ENCODE measurements at places on chromosomes 2 and 18.

DNA sequence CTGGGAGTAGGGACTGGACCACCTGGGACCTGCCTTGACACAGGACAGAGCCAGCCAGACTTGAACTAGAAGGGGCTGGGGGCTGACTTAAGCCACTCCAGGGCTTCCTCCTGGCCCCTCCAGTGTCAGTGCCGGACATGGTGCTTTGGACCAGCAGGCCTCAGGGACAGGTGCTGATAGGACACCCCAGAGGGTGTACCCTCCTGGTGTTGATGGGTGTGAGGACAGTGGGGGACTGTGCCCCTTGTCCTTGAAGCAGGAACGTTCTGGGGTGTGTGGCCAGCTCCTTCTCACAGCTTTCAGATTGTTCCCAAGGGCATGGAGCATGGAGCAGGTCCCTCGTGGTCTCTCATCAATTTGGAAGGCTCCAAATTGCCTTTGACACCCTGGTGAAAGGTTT is 6.8 kb downstream of the MAL start:
- DNase-seq = no peak

DNA sequence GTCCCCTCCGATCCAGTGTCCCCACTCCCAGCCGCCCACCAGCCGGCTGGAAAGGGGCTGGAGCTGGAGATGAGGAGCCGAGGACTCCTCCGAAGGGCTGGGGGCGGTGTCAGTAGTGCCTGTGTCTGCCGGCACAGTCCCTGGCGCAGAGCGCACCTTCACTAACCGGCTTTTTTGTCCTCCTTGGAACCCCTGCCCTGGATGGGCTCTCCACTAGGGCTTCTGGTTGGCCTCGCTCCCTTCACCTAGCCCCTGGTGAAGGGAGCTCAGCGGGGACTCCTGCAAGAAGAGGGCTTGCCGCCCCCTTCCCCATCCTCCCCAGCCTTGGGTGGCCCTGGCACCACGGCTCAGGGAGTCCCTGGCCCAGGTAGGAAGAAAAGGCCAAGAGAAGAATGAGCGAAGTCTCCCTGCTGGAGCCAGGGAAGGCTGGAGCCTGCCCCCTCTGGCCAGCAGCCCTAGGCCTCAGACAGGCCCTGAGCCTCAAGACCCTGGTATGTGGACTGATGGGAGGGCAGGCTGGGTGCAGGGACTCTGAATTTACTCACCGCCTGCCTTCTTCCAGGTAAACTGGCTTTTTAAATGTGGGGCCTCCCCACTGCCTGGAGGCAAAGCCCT is 570 bp upstream of the ECEL1 start:
- no peak for DNase-seq

GRCh38 chr2:320561-320960 is 32.7 kb upstream of the ALKAL2 start:
- no peak for DNase-seq

GRCh38 chr2:225041851-225042799 is at the start of gene DOCK10:
DOCK10 (minus strand) TSS chr2:225042468; CDS start chr2:225042374, 94 bp downstream.
- DNase-seq = peak; percentile 55

- DNase-seq = no peak
These were observed 1.9 kb downstream of the GLI2 start for GRCh38 chr2:120737340-120738101.

- no peak for DNase-seq
These were observed 5.3 kb downstream of the NEU4 start for GRCh38 chr2:241814393-241814642.

DNA sequence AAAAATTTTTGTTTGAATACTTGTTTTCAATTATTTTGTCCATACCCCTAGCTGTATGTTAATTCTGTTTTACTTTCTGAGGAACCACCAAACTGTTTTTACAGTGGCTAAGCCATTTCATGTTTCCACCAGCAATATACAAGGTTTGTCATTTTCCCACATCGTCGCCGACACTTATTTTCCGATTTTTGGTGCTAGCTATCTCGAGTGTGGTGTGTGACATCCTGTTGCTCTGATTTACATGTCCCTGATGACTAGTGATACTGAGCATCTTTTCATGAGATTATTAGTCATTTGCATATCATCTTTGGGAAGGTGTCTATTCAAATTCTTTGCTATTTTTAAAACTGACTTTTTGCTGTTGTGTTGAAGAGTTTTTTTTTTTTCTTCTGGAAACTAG is 7.2 kb upstream of the GPC1 start:
- no peak for DNase-seq

DNA sequence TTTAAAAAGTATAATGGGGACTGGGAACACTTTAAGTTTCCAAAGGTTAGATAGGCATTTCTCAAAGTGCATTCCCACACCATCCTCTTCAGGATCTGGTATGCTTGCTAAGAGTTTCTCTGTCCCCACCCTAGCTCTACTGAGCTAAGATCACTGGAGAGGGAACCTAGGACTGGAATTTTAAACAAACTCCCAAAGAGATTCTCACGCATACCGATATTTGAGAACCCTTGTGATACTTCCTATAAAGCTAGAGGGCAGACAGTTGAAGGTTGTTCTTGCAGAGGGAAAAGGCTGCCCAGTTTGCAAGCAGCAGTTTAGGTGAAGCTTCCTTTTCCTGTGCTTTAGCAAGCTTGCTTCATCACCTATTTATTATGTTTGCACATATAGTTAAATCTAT is 3.6 kb downstream of the CNRIP1 start:
- DNase-seq = no peak

DNA sequence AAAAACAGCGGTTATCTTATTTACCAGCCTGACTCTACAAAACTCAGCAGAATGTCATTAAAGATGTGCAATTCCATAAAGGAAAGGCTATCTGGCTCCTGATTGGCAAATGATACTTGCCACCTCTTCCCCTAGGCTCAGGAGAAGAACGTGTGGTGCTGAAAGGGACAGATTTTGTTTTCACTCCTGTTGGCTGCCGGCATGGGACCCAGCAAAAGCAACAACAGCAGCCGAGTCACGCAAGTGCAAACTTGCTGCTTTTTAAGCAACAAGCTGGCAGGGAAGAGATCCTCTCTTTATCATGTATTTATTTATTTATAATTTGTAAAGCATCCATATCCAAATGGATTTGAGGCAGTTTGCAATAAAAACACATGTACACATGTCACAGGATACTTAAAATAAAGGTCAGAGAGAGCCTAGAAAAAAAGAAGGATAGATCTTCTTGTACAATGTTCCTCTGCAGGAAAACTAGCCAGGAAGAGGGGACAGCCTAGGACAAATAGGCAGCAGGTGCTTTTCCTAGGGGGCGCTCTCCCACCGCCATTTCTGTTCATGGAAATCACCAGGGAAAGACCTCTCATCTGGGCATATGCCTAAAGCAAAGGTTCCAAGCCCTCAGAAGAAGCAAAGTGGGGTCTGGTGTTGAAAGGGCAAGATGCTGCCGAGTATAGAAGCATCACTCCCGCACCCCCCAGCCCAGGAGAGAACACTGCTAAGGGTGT is 799.3 kb downstream of the BCL11A start:
- DNase-seq = no peak

DNA sequence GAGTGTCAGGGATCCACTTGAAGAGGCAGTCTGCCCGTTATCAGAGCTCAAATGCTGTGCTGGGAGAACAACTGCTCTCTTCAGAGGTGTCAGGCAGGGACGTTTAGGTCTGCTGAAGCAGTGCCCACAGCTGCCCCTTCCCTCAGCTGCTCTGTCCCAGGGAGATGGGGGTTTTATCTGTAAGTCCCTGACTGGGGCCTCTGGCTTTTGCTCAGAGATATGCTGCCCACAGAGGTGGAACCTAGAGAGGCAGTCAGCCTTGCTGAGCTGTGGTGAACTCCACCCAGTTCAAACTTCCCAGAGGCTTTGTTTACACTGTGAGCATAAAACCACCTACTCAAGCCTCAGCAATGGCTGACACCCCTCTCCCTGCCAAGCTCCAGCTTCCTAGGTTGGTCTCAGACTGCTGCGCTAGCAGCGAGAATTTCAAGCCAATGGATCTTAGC is 38.1 kb downstream of the PLEK start:
- no peak for DNase-seq

- DNase-seq = no peak
These were observed 112.5 kb upstream of the CREB1 start for GRCh38 chr2:207417301-207417718.

DNA sequence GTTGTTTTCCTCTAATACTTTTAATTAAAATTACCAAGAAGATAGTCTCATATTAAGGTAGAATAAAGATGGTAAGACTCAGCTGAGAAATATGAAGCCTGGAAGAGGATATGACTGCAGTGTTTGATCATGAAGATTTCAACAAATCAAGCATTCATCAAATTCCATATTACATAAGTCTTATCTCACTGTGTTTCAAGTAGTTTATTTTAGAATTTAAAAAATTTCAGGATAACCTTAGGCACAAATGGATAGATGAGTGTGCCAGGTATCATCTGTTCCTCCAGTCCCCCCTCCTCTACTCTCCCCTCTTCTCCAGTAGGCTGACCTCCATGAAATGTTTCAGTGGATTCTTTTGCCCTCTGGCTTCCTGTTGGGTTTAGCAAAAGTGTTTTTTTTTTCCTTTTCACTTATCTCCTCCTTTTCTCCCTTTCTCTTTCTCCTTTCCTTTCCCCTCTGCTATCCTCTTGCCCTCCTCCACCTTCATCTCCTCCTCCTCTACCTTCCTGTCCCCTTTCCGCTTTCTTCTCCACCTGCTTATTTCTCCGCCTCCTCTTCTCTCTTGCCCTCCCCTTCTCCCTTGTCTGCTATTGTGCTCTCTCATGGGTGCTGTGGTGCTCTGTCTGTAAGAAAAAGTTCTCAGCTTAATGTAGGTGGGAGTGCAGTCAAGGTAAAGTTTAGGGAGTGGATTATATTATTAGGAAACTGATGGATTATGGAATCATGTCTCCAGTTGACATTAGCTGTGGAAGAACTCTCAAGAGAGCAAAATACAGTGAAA is 72.8 kb downstream of the ABI2 start:
- DNase-seq = no peak

All from stimulated activated CD4-positive, alpha-beta T cell treated with anti-CD3 and anti-CD28 coated beads, Interleukin-1b, Interleukin-23, amount 100 ng/mL, for 4 hours (primary cell).